ENCODE measurements at places on chromosomes 3 and 15.

DNA sequence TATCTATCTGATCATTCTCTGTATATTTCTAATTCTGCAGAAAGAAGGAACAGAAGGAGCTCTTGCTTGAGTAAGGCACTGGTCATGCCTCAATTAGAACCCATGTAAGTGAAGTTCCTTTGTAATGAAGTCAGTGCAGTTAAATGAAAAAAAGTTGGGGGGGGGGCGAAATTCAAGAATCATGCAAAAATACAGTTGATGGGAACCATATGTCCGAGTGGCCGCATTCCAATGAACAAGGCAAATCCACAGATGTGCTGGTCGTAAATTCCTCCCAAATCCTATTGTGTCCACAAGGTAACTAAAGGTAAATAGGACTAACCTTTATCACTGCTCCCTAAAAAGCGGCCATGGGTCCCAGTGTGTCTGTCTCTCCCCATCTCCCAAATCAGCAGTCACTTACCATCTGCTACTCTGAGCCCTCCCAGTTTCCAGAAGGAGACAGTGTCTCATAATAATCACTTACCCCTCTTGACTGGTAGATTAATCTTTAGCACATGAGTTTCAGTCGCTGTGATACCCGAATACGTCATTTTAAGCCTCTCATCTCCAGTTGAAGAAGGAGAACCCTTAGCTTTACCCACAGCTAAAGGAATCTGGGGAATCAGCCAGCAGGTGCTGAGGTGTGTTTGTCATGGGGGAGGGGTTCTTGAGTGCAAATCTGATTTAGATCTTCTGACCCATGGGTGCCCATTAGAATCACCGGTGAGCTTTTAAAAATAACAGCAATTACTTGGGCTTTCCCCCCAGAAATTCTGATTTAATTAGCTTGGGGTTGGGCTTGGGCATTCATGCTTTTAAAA, 56.3 kb upstream of the EPHB3 start:
- DNase-seq: no peak

DNA sequence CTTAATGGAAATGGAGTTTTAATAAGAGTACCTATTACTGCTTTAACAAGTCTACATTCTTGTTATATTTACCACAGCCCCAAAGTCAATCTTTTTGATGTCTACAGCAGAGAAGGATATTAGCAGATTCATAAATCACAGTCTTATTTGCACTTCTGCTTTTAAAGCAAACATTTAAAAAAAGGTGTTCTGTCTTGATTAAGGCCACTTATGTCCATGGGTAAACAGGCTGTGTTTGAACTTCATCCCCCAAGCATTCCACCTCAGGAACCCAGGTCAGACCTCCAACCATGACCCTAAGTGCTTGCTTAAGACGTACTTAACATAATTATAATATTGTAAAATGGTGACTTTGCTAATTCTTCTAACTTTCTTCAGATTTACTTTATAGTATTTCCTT, 113.4 kb downstream of the CMSS1 start:
- DNase-seq: no peak

- peak; percentile 61 for DNase-seq
These were observed 90.7 kb downstream of the FILIP1L start for GRCh38 chr3:100023595-100023994.

DNA sequence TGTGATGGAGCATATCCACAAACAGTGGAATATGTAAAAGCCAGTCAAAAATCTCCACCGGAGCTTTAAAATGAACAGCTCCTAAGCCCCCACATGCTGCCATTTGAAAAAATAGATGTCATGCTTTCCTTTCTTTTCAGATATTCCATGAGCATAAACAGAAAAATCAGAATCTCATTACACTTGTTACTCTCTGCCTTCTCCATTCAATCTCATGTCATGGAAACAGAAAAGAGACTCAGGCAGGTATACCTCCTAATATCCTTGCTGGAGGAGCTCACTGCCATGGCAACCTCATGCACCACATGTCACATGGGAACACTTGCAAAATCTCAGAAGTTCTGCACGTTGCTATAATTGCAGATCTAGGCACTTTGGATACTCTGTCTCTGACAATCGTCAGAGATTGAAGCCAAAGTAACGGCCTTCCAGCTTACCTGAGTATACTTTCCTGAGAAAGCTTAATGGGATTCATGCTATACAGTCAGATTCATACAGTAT, 317.0 kb upstream of the ADAMTS9 start:
- no peak for DNase-seq

DNA sequence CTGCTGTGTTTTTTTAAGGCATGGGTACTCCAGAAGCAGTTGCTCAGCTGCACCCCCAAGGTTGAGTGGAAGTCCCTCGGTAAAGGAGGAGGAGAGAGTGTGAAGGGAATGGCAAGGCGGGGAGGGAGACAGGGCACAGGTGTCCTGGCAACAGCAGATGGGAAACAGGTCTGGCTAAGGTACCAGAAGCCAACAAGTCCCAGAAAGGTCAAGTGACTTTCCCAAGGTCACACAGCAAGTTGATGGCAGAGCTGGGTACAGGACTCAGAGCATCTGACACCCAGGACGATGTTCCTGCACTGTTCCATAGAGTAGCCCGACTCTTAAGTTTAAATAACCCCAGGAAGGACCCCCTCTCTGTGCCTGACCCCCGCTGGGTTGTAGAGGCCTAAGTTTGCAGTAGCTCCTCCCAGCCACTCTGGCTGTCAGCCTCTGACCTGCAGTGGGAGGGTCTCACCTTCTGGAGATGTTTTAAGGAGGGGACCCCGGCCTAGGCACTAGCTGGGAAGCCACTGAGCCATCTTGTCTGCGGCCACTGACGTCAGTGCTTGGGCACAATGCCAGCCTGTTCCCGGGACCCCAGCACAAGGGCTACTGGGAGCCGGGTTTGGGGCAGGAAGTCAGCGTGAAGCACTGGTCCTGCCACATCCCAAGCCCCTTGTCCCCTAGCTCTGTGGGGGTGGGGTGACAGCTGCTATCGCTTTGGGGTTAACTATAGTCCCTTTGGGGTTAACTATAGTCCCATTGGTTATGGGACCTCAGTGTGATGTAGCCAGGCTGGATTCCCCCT, 10.5 kb downstream of the CSK start:
- no peak for DNase-seq

- peak; percentile 40 for DNase-seq
These were observed 407.2 kb upstream of the TGFBR2 start for GRCh38 chr3:30199096-30199759.
